ENCODE measurements at places on chromosomes 1 and 21.
A peak's percentile ranks its signal among the peaks of the same experiment; 100 is the strongest.

- DNase-seq, result no peak
These were observed 843.9 kb downstream of the AMY1C start for GRCh38 chr1:104593413-104594187.

DNA sequence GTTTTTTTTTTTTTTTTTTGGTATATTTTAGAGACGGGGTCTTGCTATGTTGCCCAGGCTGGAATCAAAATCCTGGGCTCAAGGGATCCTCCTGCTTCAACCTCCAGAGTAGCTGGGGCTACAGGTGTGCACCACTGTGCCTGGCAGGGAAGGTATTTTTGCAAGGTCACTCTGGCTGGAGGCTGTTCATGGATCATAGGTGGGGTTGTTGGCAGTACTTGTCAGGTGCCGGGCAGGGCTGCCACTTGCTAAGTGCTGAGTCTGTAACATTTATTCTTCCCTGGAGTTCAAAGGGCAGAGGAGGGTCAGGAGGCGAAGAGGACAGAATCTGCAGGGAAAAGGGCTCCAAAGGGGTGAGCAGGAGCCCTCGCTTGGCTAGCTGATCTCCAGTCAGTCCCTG lies 24.1 kb downstream of the A3GALT2 start:
- DNase-seq, result no peak

DNA sequence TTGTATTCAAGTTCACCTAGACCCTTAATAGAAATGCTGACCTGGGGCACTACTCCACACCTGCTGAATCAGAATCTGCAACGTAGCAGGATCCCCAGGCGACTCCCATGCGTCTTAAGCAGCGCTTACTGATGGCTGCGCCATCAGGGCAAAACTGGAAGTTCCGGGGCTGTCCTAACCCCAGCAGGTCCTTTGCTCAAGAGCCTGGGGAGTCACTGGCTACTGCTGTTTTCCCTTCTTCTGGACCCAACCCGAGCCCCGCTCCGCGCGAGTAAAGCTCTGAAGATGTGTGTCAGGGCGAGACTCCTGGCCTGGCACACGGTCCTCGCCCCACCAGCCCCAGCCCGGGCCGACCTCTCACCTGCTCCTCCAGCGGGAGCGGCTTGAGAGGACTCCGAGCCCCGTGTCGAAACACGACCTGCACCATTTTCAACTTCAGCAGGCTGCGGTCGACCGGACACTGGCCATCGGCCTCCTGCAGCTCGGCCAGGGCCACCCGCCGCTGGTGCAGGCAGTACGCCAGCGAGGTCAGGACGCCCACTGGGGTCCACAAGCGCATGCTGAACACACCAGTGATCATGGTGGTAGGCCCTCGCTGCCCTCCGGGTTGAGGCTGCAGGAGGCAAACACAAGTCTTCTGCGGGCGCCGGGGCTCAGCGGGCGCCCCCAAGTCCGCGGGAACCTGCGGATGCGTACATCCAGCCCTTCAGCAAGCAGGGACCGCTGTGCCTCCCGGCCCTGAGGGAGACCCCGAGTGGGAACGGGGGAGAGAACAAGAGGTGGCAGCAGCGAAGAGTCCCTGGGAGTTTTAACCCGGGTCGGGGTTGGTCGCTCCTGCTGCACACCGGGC lies 630 bp downstream of the ACP6 start:
- peak; percentile 19 for DNase-seq

DNA sequence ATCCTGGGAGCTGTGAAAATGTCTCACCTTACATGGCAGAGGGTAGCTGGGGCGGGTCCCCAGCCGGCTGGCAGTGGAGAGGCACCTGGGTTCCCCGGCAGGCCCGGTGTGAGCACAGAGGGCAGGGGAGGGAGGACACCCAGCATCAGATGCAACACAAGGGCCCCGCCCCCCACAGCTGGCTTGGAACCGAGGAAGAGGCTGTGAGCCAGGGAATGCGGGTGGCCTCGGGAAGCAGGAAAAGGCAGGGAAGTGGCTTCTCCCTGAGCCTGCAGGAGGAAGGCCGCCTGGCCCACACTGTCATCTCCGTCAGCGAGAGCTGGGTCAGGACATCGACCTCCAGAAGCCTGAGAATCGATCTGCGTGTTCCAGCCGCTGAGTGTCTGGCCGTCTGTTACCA lies 87.3 kb downstream of the SIK1 start:
- no peak for DNase-seq

GRCh38 chr1:201105688-201106087 lies 6.5 kb downstream of the CACNA1S start:
- DNase-seq, result no peak

GRCh38 chr1:83790446-83790845 lies 208.5 kb downstream of the TTLL7 start:
- DNase-seq, result no peak

DNA sequence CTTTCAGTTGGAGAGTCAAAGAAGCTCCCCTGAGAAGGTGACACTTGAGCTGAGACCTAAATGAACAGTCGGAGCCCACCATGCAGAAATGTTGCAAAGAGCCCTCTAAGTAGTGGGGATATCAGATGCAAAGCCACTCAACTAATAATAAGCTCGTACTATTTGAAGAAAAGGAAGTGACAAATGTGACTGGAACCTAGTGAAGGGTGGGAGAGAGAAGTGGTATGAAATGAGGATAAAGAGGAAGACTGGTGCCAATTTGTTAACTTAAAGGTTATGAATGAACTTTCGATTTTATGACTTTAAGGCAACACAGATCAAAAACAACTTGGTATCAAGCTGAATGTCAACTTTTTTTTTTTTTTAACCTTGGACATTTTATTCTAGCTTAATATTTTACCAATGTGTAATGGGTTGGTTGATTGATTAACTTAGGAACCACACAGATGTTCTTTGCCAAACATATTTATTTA lies 14.7 kb downstream of the LYPLAL1 start:
- no peak for DNase-seq

DNA sequence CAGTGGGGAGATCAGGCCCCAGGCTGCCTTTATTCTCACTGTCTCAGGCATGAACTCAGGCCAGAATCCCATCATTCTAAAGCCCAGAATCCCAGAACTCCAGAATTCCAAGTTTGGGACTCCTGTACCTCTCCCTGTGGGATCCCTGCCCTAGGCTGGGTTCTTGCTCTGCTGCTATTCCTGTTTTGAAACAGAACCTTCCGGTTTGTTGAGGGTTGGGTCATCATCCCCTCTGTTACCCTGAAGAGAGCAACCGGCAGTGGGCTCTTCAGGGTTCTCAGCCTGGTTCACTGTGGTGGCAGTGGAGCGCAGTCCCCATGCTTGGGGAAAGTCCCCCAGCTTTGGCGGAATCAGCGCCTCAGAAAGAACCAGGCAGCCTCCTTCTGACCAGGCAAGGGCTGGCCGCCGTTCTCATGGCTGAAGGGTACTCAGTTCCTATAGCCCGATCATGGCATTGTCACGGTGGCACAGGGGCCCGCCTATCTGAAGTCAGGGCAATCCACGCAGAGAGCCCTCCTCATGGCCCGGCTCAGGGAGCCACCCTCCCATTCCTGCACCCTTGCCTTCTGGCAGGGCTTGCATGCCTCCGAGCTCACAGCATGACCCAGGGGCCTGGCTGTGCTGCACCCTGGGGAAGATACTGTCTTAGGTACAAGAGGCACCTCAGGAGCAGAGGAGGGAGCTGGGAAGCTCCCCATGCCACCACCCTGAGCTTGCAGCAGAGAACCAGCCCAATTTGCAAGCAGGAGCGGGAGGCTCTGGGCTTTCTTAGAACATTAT lies 335.6 kb upstream of the VAMP3 start:
- no peak for DNase-seq

- no peak for DNase-seq
These were observed 91.5 kb upstream of the VAV3 start for GRCh38 chr1:108056436-108056990.

DNA sequence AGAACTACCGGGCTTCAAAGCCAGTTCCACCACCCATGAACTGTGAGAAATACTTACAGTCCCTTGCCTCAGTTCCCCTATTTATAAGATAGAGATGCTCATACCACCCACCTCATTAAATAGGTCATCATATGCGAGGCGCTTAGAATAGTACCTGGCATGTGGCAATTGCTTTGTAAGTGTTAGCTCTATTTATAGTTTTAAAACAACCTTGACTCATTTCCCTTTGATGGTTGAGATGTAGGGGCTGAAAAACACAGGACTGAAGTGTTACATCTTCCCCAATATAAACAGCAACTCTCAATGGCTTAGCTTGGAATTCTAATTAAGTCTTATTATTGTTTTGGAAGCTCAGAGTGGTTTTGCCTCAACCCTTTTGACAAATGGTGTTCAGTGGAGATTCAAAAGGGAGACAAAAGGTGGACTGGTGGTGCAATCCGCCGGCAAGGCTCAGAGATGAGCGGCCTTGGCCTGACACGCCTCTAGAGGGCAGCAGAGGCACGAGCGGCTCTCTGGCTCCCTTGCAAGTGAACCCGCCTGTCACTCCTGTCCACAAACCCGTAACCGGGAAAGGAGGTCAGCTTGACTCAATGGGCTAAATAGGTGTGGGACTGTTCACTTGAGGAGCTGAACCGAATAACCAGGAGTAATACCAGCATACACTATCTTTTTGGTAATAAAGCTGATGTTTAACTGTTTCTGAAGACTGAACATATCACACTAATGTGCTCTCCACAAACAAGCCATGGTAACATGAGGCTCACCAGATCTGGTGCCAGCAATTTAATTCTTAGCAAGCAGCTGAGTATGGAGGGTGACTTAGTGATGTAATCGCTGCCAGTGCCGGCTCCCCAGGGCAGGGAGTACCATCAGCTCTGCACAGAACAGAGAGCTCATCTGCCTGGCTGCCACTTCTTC lies 19.5 kb upstream of the SMYD2 start:
- no peak for DNase-seq

- no peak for DNase-seq
These were observed 10.9 kb upstream of the SH2D1B start for GRCh38 chr1:162422662-162423375.

- no peak for DNase-seq
These were observed 141.6 kb downstream of the MIS18A start for GRCh38 chr21:32137266-32137665.

DNA sequence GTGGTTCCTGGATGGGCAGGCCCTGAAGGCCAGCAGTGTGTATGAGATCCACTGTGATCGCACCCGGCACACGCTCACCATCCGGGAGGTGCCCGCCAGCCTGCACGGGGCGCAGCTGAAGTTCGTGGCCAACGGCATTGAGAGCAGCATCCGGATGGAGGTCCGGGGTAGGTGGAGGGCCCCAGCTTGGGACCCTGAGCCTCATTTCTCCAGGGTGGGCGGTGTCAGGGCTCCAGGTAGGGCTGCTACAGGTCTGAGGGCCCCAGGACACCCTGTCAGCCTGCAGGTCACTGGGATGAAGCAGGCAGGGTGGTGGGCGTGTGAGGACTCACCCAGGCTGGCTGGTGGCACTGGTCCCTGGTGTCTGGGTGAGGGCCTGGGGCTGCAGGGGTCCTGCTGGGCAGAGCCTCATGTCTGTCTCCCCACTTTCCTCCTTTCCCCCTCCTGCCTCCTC lies 7.8 kb downstream of the OBSCN start:
- no peak for DNase-seq

GRCh38 chr21:45167796-45168222 lies 93.4 kb downstream of the ADARB1 start:
- DNase-seq, result no peak

DNA sequence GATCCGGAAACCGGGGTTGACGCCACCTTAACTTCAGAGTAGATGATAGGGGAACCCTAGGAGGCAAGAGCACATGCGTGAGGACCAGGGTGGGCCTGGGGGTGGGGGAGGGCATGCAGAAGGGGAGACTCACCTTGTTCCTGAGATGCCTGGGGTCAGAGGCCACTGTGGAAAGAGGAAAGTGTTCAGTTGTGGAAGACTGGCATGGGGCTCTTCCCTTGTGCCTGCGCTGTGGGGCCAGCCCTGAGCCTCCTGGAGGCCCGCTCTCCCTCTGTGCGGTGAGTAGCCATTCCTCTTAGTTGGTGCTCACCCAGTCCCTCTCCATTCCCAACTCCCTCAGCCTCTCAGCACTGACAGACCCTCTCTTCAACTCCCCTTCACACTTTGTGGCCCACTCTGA lies 36.6 kb downstream of the FCRL5 start:
- no peak for DNase-seq
